GM03348 (cell line): ENCODE measurements at places on chromosomes 3 and 15.

DNA sequence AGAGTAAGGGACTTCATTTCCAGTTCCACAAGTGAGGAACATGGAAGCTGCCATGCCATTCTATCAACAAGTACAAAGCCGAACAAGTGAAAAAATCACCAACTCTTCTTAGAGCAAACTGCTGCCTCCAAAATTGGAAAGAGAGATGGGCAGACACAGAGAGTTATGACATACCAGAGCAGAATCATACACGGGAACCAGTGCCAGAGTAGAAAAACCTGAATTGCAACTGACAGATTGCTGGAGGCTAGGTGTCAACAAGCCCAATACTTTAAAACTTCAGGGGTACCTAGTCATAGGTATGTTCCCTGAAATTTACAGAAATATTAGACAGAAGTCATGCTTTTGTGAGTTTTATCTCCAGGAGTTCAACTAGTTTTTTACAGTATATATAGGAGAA lies 62.0 kb downstream of the TTBK2 start:
- no peak for DNase-seq

DNA sequence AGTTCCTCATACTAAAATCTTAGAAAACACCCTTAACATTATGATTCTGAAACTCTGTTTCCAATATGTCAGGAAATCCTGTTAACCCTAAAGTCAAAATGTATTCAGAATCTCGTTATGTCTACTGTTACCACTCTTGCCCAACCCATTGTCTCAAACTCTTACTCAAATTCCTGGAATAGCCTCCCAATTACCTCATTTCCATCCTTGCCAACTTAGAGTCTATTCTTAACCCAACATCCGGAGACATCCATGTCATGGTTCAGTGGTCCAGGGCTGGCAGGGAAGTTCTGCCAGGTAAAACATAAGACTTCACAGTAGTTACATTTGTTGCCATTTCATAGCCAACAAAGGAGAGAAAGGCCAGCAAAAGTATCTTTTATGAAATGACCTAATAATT lies 593.9 kb downstream of the PYDC2 start:
- no peak for DNase-seq

DNA sequence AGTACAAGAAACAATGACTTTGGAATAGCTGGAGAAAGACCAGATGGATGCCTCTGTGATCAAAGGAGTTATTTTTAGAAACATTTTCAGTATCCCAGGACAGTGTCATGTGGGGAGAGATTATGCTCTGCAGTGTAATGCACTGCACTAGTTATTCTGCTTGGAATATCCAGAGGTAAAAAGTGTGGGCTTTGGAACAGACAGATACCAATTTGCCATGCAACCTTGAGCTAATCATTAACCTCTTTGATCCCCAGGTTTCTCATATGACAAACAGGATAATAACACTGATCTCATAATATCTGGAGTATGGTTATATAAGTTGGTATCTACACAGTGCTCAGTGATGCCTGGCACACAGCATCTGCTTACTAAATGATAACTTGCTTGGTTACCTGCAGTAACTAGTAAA lies 12.2 kb upstream of the SLC7A14 start:
- no peak for DNase-seq

DNA sequence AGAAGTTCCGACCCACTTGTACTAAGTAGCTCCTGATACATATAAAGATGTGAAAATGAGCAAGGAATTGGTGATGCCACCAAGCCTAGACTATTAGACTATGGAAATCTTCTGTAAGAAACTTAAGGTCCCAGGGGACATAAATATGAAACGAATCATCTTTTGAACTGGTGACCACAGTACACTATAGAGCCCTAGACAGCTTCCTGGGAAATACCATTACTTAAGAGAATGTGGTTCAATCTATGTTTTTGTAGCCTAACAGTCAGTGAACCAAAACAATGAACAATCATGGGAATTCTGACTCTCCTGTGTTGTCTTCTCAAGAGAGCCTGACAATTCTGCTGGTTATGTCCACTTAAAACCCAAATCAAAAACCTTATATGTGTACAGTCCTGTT lies 191.6 kb downstream of the GREM1 start:
- no peak for DNase-seq

DNA sequence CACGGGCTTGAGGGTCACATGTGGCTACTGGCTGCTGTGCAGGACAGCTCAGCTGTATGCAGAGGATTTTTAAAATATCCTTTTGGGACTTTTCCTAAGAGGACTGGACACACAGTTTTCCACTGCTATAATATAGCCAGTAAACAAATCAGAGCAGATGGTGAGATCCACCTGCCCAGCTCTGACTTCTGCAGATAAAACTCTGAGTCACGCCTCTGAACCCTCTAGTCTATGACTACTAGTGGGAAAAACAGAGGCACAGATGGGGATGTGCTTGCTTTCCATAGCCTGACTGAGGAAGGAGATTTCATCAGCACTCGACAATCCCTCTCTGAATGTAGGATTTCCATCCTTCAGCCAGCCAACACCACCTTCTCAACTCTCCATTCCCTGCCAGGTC lies 45.1 kb downstream of the COLQ start:
- DNase-seq, result no peak
